ENCODE measurements at places on chromosomes 4 and X.

DNA sequence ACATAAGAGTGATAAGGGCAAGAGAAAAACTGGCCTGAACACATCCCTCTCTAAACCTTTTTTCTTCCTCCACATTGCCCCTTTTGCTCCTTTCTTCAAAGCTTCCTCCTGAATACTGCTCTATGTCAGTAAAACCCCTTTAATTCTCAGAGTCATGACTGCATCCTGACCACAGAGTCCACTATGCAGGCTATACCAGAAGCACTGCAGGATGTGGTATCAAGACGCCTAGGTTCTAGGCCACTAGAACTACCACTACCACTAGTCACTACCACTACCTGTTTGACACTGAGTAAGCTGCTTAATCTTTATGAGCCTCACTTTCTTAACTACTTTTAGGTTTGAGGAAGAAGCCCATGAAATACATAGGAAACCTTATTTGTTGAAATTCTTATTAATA, 38.7 kb downstream of the ARHGEF9 start:
- DNase-seq = no peak

GRCh38 chr4:24793219-24794005, 2.0 kb upstream of the SOD3 start:
- no peak for DNase-seq

DNA sequence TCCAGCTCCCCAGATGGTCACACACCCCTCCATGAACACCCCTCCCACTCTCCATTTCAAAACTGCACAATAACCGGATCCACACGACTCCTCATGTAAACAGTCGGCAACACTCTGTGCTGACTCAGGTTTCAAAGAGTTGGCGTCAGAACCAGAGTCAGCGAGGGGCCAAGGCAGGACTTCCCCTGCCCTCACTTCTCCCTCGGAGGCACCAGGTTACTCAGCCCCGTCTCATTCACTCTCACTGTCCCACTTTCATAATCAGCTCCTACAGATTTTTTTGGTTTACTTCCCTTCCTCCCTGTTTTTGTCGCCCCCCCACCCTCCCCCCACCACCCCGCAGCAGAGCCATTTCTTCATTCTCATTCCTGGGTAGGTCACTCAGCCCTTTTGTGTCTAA, 2.7 kb upstream of the TIMP1 start:
- DNase-seq = no peak

DNA sequence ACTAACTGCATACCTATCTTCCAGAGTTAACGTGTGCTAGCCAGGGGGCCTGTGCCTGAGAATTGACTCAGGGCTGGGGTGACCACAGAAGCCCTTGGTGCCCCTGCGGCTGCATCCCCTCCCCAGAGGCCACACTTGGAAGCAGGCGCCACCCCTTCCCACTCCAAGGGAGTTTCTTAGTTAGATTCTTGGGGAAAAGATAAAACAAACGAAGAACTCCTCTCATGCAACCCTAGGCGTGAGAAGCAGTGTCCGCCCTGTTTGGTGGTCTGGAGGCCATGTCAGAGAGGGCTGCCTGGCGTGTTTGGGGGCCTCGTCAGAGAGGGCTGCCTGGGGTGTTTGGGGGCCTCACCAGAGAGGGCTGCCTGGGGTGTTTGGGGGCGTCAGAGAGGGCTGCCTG, 50.3 kb upstream of the HGFAC start:
- no peak for DNase-seq

- DNase-seq = no peak
These were observed 77.6 kb upstream of the PAQR3 start for GRCh38 chr4:79016878-79017277.

Measured in stimulated activated CD8-positive, alpha-beta memory T cell treated with anti-CD3 and anti-CD28 coated beads, Interleukin-4, amount 100 ng/mL, for 4 hours (primary cell).